ENCODE measurements at places on chromosomes 6 and 20.

GRCh38 chr20:35637276-35637675 lies 21.6 kb downstream of the SPAG4 start:
- no peak for DNase-seq

- DNase-seq, result no peak
These were observed 37.1 kb downstream of the DHX35 start for GRCh38 chr20:38999217-38999616.

- DNase-seq, result peak; percentile 39
These were observed 6.5 kb upstream of the USP45 start for GRCh38 chr6:99521633-99522151.

DNA sequence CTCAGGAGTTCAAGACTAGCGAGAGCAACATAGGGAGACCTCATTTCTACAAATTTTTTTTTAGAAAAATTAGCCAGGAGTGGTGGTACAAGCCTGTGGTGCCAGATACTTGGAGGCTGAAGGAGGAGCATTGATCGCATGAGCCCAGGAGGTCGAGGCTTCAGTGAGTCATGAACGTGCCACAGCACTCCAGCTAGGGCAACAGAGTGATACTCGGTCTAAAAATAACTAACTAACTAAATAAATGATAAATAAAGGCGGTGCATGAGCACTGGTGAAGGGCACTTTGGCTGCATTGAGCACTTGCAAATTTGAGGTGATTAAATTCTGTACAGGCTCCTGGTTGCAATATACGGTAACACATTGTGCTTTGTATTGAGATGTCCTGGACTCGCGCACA lies 13.5 kb downstream of the HLA-A start:
- no peak for DNase-seq

DNA sequence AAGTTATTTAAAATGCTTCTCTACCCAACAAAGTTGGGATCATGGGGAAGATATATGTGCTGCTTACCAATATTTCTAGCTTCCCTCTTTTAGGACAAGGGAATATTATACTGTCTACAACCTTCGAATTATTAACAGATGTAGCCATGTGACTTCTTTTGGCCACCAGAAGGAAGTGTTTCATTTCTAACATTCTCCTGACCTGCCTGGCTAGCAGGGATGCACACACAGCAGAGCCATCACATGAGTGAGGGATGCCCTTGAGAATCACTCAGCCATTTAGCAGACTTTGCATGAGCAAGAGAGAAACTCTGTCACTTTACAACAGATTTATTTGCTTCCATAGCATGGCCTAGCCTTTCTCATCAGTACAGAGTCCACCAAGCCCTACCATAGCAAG lies 230.7 kb upstream of the MARCKS start:
- no peak for DNase-seq

- DNase-seq, result no peak
These were observed 276.7 kb downstream of the ADGRB3 start for GRCh38 chr6:68911811-68912210.

DNA sequence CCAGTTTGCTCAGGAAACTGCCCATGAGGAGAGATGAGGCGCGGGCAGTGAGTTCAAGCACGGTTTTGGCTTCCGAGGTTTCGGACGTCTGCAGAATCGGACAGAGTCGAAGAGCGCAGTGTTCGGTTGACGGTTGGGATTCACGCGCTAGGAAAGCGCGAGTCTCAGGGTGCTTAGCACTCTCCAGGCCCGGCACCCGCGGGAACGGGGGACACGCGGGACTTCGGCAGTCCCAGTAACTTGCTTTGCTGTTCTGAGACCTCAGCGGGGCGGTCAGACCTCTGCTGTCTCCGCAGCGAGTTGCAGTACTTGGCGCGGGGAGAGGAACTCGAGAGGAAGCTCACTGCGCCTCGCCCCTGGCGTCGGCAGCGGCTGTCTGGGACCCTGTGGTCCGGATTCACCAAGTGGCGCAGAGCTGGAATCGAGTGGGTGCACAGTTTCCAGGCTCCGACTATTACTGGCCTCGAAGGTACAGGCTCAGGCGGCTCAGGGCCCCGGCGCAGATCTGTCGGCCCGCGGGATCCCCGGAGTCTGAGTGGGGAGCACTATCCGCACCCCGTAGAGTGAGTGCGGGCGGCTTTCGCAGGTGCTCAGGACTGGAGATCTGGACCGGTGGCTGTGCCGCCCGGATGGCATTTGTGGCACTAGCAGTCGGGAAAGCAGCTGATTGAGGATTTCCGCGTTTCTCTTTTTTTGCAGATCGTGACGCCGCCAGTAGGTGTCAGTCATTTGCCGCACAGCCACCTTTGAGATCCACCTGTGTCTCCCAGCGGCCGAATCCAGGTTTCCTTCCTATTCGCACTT lies at the start of gene POM121L2:
Gene POM121L2 (minus strand): TSS at position 128 of the 804 bp plus-strand sequence. CDS start 103 bp downstream, at position 25.
- DNase-seq, result no peak

DNA sequence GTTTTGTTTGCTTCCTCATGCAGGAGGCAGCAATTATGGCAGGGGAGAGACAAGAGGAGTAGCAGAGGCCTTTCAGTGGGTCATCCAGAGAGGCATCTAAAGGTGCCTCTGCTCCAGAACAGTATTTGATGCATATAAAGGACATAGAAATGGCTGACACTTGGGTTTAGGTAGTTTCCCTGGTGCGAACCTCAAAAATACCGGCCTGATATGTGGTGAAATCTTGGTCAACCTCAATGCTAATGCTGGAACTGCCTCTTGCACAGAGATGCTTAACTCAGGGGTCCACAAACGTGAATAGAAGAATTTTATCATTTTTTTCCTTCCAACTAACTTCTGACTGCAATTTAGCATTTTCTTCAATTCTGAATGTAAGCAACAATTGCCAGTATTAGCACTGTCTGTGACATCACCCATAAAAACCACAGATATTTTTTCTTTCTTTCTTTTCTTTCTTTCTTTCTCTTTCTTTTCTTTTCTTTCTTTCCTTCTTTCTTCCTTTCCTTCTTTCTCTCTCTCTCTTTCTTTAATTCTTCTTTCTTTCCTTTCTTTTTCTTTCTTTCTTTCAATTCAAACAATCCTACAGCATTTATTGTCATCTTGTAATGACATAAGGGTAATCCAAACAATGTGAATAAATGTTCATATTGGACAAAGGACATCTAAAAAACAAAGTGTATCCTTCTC lies 180.0 kb upstream of the UST start:
- DNase-seq, result no peak

DNA sequence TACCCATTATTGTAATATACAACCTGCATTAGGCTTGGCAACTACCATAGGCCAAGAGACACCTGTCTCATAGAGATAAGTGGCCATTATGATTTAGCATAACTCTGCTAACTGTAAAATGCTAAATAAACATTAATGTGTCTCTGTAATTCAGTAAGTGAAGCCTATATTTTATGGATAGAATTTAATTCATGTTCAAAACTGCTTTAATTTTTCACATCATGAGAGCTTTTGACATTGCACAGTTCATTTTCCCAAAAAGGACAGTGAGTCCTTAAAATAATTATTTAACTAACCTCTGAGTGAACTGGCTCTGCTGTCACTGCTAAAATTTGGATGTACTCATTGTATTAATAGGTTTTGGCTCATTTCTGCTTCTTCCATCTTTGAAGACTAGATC lies 41.4 kb upstream of the TMX4 start:
- no peak for DNase-seq

DNA sequence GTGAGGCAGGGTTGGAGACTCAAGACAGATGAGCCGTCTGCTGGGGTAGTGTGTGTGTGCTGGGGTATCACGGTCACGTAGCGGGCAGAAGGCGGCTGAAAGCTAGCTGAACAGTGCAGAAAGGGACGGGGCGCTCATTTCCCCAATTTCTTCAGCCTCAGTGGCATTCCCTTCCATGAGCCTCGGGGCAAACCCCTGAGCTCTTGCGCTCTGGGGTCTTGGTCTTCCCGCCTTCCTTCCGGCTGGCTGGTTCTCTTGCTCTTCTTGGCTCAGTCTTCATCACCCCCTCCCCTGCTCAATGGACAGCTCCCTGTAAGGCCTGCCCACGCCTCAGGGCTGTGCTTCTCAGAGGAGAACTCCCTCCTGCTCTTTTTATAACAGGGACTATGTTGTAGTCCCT lies 15.5 kb upstream of the TMEM181 start:
- DNase-seq, result no peak

- no peak for DNase-seq
These were observed 509.4 kb downstream of the KIF16B start for GRCh38 chr20:16063881-16064280.

GRCh38 chr6:40399888-40400457 lies 187.2 kb downstream of the LRFN2 start:
- no peak for DNase-seq

DNA sequence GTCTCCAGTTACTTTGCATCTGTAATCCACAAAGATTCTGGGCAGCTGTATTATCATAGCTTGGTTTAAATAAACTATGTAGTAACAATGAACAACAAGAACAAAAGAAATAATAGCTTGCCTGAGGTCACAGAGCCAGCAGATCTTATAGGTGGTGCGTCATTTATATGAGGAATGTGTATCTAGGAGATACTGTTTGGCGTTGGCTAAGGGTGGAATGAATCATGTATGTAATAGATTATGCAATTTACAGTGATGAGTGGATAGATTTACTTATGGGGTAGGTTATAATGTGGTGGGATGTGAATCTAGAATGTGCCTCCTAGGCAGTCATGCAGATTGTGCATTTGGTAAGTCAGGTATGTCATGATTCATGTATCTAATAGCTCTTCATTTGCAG lies 42.8 kb downstream of the HNF4A start:
- DNase-seq, result peak; percentile 45

- DNase-seq, result no peak
These were observed 987 bp downstream of the TMEM181 start for GRCh38 chr6:158560836-158561320.

GRCh38 chr6:159809149-159809548 lies 9.1 kb downstream of the PNLDC1 start:
- DNase-seq, result no peak

DNA sequence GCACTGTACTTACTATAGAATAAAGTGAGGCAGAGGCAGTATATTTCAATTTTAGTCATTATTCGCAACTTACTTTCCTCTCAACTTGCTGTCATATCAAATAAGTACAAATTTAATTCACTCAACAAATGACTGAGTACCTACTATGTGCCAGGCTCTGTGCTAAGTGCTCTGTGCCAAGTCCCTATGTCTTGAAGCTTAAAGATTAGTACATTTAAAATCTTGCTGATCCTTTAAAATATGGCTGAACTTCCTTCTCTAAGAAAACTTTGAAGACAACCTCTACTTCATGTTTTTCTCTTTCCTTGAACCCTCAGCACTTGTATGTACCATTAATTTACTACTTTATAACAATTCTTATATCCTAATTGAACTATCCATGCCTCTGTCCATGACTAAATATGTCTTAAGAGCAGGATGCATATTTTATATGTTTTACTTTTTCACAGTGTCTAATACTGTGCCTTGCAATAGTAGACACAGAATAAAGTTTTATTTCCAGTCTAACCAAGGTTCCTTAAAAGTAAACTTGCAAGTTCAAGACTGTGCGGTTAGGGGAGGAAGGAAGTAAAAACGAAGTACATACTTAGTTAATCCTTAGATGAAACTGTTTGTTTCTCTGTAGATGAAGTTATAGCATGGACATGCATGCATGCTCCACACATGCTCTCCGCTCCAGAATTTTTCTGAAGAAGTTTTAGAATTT lies 10.0 kb upstream of the LATS1 start:
- no peak for DNase-seq

GRCh38 chr20:42179768-42180167 lies 561.6 kb upstream of the CHD6 start:
- DNase-seq, result no peak

GRCh38 chr6:24419526-24419925 lies 16.8 kb downstream of the MRS2 start:
- no peak for DNase-seq

DNA sequence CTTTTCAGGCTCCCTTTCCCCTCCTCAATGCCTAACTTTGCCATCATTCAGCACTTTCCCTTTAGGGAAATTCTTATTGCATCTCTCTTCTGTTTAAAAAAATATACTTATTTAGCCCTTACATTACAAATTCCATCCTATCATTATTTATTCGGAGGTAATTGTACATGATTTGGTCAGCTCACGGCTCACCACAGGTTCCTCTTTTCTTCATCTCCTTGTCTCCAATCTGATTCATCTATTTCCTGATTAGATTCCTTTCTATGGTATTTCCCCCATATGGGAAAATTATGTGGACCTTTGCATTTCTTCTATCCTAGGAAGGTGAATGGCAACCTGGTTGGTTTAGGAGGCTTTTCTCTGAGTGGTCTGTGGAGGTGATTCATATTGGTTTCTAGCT lies 12.9 kb upstream of the EMILIN3 start:
- DNase-seq, result no peak

DNA sequence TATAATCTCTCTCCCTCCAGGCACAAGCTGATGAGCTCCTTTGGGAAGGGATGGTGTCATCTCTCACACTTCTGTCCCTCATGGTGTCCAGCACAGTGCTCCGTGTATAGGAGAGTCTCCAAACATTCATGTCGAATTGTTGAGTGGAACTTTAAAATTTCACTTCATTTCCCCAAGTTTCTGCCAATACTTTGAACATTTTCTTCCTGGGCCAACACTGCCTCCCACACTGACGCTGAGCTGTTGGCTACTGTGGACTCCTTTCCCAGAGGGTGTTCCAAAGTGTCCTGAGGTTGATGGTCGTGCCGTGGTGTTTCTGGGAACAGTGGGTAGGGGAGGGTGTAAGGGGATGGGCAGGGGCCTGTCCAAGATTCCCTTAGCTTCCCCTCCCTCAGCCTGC lies 122.7 kb downstream of the TIAM2 start:
- DNase-seq, result no peak

GRCh38 chr6:130293800-130294199 lies 71.0 kb upstream of the SAMD3 start:
- DNase-seq, result peak; percentile 23

DNA sequence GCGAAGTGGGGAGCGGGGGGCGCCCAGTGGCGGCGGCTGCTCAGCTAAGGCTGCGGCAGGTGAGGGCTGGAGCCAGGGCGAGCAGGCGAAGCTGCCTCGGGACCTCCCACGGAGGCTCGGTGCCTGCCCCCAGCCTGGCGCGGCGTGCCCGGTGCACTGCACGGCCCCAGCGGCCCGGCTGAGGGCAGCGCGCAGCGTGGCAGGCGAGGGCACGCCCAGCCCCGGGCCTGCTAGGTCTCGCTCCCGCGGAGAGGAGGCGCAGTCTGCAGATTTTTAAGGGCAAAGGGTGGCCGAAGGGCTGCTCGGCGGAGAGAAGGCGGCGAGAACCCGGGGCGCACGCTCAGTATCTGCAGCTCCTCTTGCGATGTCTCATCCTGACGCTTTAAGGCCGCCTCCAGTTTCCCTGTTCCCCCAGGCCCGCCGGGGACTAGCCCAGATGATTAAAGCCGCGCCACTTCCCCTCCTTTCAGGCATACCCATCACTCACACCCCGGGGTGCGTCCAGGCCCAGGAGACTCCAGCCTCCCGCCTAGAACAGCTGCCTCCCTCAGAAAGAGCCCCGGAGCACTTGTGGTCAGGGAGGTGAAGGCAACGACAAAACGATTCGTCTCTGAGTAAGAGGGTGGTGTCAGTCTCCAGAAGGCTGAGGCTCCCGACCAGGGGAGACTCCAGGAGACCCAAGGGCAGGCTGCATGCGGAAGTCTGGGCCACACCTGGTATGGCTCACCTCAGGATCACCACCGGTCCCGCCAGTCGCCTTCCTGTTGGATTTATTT lies at the start of gene FERMT1:
Gene FERMT1 (minus strand): TSS at position 158 of the 776 bp plus-strand sequence. CDS start 3,476 bp downstream, outside the sequence.
- no peak for DNase-seq

- DNase-seq, result no peak
These were observed 36.0 kb downstream of the YTHDF1 start for GRCh38 chr20:63179687-63180568.

- DNase-seq, result no peak
These were observed 707.9 kb downstream of the RFPL4B start for GRCh38 chr6:113055061-113055460.

All from skeletal muscle cell (primary cell).